Ovary (tissue), 10 donors: ENCODE measurements at places on chromosomes 6 and 20. TPM values are rescaled to one million over a fixed set of nuclear protein-coding genes. Genes with fewer than 3 reads are reported as not detected.

Gene HTR1B
- total RNA-seq = not detected

Gene ARFGEF3
- 0.77 TPM for total RNA-seq

Gene ZBP1
- 0.24 TPM for total RNA-seq

DNA sequence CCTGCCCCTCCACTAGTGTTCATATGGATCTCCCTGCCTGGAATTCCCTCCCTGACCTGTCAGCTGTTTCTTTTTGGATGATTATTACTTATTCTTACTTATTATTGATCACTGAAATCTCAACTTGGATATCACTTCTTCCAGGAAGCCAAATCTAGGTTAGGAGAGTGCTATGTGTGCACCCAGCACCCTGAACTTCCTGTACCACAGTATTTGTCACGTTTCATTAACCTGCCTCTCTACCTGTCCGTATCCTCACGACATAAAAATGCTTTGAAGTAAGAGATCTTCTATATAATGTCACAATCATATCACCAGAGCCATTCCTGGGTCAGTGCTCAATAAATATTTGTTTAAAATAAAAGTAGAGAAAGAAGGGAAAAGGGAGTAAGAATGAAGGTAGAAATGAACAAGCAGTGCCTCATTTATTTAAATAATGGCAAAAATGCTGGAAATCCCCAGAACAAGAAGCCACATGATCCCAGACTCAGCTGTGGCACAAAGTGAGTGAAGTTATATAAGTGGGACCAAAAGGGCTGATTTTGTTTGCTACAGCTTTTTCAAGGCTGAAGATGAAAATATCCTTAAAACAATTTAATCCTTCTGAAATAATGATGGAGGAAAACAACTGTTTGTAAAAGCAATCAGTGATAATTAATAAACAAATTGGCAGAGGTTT is 88.0 kb upstream of the MANEA start:
- DNase-seq = no peak

DNA sequence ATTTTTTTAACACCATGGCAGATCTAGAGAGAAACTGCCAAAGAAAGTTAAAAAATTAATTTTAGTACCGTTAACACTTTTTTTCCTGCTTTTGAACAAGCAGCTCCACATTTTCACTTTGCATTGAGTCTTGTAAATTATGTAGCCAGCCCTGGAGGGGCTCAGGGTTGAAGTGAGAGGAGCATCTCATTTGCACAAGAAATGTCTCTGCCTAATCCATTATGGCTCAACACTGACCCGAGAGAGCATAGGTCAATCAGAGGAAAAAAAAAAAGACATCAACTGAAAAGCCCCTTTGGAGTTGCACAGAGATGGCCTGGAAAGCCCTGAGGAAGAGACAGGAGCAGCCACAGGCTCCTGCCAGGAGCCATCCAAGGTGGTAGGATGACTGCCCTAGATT is 4.3 kb upstream of the SLPI start:
- DNase-seq = no peak

GRCh38 chr6:125013938-125014660 is 51.9 kb downstream of the RNF217 start:
- no peak for DNase-seq

DNA sequence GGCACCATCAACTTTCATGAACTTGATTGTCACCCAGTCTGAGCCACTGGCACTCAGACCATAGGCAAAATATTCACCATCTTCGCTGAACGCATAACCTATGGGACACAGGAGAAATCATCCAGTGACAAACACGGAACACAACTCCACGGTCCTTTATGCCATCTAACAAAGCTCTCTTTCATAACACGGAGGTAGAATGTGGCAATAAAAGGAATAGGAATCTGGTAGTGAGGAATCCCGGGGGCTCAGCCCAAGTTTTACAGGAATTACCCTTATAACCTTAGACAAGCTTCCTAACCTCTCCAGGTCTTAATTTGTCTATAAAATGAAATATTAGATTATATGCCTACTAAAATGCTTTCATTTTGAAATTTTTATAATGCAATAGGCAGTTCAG is 29.4 kb downstream of the PREP start:
- DNase-seq = no peak

DNA sequence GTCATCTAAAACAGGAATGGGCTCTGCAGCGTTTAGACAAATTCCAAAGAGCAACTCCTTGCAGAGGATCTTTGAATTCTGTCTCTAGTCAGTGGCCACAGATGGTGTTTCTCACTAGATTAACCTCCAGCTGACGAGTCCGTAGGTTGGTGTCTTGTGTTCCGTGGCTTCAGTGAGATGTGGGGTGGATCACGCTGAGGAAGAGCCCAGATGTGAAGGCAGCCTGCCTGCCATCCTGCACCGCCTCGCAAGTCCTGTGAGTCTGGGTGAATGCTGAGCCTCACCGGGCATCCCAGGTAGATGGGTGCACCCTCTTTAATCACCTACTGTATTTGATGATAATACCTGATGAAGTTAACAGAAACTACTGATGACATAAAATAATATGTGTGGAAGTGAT is 70.4 kb downstream of the THBS2 start:
- DNase-seq = no peak

DNA sequence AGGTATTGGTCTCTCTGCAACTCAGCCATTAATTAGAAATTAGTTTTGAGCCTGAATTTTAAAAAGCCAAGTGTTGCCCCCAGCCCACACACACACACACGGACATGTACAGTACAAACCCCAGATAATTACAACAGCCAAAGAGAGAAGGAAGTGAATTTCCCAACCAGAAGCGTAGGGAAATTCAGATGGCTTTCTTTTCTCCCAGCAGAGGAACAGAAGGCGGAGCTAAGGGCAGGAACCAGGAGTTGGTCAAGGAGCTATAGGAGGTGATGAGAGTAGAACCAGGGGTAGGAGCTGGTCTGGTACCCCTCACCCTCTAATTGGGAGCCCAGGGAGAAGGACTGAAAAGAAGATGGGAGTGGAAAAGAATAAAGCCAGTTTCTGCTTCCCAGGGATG is 3.9 kb upstream of the ZBTB9 start:
- no peak for DNase-seq

- DNase-seq = peak; percentile 83
Measured at GRCh38 chr20:10674684-10675449, 1.1 kb upstream of the JAG1 start.
